ENCODE measurements at places on chromosomes 6 and 20. TPM values are rescaled to one million over a fixed set of nuclear protein-coding genes. Genes with fewer than 3 reads are reported as not detected.

The LTA gene
- 713 TPM for total RNA-seq

The WFDC5 gene
- total RNA-seq: not detected

The LCA5 gene
- not detected for total RNA-seq

The SUMO4 gene
- 3.7 TPM for total RNA-seq

The CRNKL1 gene
- total RNA-seq: 21.1 TPM

The OPN5 gene
- total RNA-seq: not detected

The CST1 gene
- not detected for total RNA-seq

GRCh38 chr6:18465410-18466154, 78.4 kb downstream of the RNF144B start:
- no peak for DNase-seq

DNA sequence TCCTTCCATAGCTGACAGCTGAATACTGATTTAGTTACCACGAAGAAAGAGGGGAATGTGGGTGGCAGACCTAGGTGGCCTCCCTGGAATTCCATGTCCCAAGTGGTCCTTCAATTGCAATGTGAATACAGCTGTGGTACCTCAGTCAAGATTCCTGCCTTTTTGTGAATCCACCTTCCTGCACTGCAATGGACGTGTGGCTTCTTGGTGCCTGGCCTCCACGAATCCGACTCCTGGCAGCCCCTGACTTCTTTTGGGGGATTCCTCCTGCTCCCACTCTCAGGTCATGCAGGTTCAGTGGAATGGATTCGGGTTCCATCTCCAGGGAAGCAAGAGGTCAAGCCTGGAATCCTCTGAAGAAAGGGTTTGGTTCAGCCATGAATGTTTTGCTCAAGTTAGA, 117.8 kb downstream of the DACT2 start:
- DNase-seq: no peak

GRCh38 chr6:124143435-124143834, 339.8 kb downstream of the NKAIN2 start:
- no peak for DNase-seq

GRCh38 chr20:52847029-52847660, 125.0 kb upstream of the TSHZ2 start:
- no peak for DNase-seq

GRCh38 chr6:13450628-13451027, 36.8 kb downstream of the GFOD1 start:
- DNase-seq: no peak

DNA sequence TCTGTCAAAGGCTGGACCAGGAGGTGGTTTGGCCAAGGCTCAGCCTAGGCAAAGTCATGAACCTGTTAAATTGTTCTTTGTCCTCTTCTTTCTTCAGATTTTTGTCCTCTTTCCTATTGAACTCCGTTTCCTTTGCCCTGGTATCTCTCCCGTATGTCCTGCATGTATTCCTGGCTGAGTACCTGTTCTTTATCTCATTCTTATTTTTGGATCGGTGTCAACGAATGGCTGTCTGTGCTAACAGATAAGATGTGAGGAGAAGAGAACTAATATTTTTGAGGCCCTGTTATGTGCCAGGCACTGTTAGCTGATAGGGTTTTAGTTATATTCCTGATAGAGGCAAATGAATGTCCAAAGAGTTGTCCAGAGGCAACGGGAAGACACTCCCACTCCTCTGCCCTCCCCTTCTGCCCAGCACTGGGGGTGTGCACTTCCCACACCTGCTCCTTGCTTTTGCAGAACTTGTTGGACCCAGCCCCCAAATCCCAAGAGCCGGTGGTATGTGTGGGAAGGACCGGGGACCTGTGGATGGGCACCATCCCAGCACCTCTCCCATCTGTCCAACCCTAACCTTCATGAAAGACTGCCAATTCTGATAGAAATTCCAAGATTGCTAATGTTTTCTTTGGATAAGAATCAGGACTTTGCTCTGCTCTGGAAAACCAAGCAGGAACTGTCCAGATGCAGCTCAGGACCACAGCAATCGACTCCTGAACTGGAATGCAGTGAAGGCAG, 20.6 kb downstream of the MMP24OS start:
- DNase-seq: no peak

DNA sequence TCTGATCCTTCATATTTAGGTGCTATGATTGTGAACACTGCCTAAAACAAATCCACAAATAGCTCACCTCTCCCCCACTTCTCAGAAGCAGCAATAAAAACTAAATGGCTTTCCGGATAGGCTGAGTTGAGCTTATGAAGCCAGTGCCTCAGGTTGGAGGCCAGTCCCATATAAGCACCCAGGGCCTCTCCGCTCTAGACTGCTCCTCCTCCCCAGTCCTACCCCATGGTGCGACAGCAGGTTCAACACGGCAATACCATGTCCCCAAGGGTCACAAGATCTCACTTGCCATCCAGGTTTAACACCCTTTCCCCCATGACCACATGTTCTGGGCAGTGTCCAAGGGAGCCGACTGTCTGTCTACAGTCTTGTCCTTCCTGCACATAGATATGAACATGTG, 20.8 kb downstream of the BNIP5 start:
- DNase-seq: no peak

GRCh38 chr20:49165611-49166010, 22.5 kb downstream of the STAU1 start:
- DNase-seq: peak; percentile 29

DNA sequence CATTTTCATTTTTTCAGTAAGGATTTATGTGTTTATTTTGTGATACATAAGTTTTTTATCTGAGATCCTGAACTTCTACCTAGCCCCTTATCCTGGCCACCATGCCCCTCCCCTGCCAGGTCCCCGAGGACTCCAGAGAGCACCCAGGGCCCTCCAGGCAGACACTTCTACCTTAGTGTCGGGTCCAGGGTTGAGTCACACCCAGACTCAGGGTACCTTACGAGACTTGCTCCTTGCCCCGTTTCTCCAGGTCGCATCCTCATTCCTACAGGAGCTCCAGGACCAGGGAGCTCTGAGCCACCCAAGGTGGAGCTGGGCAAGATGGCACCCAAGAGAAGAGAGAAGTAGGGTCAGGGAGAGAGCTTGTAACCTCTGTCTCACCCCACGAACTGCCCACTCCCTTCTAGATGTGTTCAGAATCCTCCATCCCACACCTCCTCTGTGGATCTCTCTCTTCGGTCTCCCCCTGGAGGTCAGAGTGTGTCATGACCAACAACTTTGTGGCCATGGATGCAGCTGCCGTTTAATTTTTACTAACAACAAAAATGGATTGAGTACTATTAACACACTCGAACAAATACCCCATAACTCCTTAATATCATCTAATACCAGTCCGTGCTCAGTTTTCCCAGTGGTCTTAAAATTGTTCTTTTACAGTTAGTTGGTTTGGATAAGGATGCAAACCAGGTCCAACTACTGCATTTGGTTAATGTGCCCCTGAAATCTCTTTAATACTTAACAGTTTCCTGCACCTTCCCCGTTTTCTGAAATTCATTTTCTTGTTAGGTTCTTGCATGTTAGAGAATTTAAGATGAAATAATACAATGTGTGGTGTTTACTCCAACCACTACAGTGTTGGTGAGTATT, 130.6 kb upstream of the INSM1 start:
- DNase-seq: peak; percentile 48

GRCh38 chr6:148441454-148441911, 98.8 kb downstream of the SASH1 start:
- DNase-seq: peak; percentile 40

- no peak for DNase-seq
These were observed 274.8 kb downstream of the LRFN2 start for GRCh38 chr6:40312213-40313015.

DNA sequence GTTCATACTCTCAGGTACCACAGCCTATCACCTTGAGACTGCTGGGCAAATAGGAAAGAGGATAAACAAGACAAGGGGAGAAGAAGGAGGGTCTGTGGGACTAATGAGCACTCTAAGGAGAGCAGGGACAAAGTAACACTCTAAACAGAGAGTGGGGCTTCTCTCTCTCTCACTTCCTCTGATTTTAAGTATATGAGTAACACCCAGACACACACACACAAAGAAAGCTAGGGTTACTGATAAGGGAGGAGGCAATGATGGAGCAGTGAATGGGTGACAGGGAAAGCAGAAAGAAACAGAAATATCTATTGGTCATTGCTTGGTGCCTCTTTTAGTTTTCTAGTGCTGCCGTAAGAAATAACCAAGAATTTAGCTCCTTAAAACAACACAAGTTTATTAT, 96.2 kb upstream of the RNF217 start:
- no peak for DNase-seq

GRCh38 chr20:6069669-6070068, 15.8 kb upstream of the LRRN4 start:
- no peak for DNase-seq

DNA sequence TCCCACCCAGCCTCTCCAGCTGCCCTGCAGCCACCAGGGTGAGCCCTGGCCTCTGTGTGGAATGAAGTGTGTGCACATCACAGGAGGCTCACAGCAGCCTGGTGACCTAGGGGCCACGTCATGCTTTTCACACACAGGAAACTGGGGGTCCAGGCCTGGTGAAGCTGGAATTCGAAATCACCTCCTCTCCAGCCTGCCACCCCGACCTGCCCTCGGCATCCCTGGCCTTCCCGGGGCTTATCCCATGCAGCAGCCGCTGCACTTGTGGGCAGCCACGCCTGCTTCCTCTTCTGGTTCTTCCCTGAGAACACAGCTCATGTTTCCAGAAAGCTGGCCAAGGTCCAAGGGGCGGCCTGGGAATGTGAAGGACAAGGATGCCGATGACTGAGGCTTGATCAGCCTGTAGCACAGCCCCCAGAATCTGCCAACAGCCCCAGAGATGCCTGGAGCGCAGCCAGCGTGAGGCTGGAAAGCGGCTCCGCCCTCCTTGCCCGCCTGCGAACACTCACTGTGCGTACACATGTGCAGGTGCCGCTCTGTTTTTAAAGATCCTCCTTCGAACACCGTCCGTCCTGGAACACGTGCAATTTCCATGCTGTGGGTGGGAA, 4.2 kb upstream of the NTSR1 start:
- no peak for DNase-seq

GRCh38 chr6:98454809-98455322, 379.5 kb upstream of the POU3F2 start:
- DNase-seq: no peak

DNA sequence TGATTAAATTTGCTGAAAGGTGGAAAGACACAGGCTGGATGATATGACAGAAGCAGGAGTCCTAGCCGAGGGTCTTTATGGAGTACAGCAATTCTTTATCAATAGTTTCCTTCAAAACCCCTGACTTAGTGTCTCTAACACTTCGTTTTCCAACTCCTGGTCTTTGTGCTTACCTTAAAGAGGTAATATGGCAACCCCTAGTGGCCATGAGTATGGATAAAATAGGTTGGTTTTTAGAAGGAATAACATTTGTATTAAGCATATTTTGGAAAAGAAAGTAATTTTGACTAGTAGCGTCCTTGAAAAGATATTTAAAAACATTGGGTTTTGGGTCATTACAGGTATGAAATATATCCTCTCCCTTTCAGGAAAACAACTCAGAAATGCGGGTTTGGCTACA, 51.9 kb downstream of the VGLL2 start:
- no peak for DNase-seq

DNA sequence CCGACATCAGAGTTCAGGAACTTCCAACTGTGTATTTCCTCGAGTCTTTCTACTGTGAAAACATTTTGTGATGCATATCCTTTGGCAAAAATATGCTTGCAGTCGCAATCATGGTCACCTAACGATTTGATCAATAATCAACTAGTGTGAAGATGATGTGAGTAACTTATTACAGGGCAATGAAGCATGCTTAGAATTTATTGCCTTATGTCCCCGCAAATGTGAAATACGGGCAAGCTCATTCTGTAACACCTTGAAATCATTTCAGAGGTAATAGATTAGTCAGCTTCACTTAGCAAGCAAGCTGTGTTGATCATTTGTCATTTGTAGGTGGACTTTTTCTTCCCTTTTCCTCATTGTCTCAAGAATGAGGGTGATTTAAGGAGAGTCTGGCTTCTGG, 67.9 kb upstream of the DOK5 start:
- DNase-seq: no peak

GRCh38 chr6:14917109-14917910, 328.6 kb upstream of the JARID2 start:
- no peak for DNase-seq

- DNase-seq: no peak
These were observed 349.8 kb upstream of the ARID1B start for GRCh38 chr6:156427345-156427744.

GRCh38 chr20:39155971-39156370, 193.8 kb downstream of the DHX35 start:
- no peak for DNase-seq

GRCh38 chr6:16733085-16733484, 28.2 kb downstream of the ATXN1 start:
- DNase-seq: no peak

DNA sequence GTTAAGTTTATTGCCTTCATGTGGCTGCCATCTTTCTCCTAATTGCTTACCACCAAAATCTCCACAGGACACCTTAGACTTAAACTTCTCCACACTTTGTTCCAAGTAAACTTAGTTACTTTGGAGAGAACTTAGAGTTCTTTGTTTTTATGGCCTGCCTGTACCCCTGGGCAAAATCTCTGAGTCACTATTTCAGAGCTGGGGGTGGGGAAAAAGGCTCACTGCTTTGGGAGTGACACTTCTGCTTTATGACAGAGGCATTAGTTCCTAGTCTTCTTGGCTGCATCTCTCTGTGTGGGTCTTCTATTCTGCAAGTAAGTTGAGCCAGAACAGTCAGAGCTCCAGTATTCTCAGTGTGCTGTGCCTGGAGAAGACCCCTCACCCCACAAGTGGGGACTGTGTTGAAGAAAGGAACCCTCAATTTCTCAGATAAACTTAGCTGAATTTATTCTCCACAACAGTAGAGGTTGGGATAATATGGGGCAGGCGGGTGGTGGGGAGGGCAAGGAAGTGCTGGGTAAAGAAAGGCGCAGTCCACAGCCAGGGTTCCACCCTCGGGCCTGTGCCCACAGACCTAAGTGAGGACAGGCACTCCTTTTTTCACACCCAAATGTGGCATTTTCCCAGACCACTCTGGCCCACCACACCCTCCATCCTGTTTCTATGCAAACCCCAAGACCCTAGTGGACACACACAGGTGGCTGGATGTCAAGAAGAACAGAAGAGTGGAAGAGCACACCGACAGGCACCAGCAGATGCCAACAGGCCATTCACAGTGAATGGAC, 636.6 kb upstream of the MAN1A1 start:
- no peak for DNase-seq

DNA sequence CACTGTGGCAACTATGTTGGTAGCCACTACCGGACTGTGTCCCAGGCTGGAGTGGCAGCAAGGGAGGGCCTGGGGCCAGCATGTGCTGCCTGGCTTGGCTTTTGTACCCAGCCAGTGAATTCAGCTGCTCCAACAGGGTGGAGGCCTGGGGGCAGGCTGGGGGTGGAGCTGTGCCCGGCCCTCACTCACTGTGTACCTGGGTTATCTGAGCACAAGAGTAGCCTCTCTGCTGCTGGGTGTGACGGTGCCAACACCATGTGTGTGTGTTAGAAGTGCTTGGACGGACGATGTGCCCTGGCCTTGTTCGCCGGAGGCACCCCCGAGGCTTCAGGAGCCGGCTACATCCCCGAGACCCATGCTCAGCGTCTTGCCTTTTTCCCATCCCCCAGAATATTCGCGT, 49.2 kb downstream of the EFCAB8 start:
- no peak for DNase-seq

Measured in activated CD8-positive, alpha-beta T cell treated with anti-CD3 and anti-CD28 coated beads for 36 hours (primary cell).